ENCODE measurements at places on chromosomes 11 and 22.

GRCh38 chr11:6440906-6441358 is at the start of gene HPX:
Gene HPX, minus strand, starts transcription at chr11:6440987. Its CDS starts 24 bp downstream, at chr11:6440963.
- DNase-seq, result no peak

- no peak for DNase-seq
Observed at GRCh38 chr22:21780259-21780658, 44.7 kb upstream of the YPEL1 start.

GRCh38 chr22:42926104-42926503 is 69.0 kb upstream of the ARFGAP3 start:
- DNase-seq, result no peak

DNA sequence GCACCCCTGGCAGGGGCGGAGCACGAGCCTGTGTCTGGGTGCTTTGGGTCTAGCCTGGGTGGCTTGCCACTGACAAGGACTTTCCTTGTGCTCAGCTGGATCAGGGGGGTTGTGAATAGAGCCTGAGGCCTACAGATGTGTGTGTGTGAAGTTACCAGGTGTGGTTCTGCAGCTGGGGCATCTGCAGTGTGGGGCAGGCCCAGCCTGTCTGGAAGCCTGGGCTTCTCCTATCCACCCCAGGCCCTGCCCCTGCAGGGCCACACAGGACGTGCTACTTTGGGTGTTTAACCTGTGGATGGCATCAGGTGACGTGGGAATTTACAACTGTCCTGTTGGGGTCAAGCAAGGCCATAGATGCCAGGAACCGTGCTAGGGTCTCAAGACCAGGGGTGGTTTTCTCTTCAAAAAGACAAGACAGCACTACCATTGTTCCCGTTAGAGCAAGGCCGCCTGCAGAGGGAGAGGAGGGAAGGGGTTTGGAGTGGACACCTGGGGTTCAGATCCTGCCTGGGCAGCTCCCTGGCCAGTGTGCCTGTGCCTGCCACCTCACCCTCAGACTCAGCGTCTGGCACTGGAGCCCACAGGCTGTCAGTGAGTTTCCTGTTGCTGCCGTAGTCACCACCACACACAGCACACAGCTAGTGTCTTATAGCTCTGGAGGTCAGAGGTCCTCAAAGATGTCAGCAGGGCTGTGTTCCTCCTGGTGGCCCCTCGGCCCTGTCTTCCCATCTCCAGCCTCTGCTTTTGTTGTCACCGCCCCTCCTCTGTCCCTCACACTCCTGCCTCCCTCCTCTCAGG is 31.6 kb downstream of the CTTN start:
- DNase-seq, result no peak

Measured in stimulated activated CD4-positive, alpha-beta T cell treated with anti-CD3 and anti-CD28 coated beads, Interleukin-2, amount 100 ng/mL, for 48 hours (primary cell).